ENCODE measurements at places on chromosomes 16 and 17.

DNA sequence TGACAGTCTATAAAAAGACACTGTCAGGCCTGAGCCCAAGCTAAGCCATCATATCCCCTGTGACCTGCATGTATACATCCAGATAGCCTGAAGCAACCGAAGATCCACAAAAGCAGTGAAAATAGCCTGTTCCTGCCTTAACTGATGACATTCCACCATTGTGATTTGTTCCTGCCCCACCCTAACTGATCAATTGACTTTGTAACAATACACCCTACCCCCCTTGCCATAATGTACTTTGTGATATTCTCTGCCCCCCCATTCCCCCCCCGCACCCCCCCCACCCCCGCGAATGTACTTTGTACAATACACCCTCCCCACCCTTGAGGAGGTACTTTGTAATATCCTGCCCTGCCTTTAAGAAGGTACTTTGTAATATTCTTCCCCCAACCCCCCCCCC, 82.2 kb upstream of the MED13 start:
- no peaks in the 10 kb centered on the region for H3K27me3 ChIP-seq
- DNase-seq = no peak
- H3K36me3 ChIP-seq = no peaks in the 10 kb centered on the region
- H3K27ac ChIP-seq = no peak overlapping the region
- H3K4me1 ChIP-seq = peaks cover 5% of the 10 kb centered on the region
- H3K4me3 ChIP-seq = no peak overlapping the region

DNA sequence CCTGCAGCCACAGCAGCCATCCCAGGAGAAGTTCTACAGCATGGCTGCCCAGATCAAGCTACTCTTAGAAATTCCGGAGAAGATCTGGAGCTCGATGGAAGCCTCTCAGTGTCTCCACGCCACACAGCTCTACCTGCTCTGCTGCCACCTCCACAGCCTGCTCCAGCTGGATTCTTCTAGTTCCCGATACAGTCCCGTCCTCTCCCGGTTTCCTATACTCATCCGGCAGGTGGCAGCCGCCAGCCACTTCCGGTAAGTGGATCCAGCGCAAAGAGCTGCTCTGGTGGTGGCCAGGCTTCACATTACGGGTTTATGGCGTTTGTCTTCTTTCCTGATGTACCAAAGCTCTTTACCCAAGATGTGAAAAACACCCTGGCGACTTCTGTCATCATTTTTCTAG, 3.6 kb downstream of the COG1 start:
- DNase-seq = no peak
- H3K27me3 ChIP-seq = no peaks in the 10 kb centered on the region
- no peak overlapping the region for H3K4me3 ChIP-seq
- H3K27ac ChIP-seq = no peak overlapping the region

GRCh38 chr17:63464691-63465236, 12.1 kb upstream of the ACE start:
- no peaks in the 10 kb centered on the region for H3K36me3 ChIP-seq
- H3K27me3 ChIP-seq = no peaks in the 10 kb centered on the region
- no peak overlapping the region for H3K27ac ChIP-seq

DNA sequence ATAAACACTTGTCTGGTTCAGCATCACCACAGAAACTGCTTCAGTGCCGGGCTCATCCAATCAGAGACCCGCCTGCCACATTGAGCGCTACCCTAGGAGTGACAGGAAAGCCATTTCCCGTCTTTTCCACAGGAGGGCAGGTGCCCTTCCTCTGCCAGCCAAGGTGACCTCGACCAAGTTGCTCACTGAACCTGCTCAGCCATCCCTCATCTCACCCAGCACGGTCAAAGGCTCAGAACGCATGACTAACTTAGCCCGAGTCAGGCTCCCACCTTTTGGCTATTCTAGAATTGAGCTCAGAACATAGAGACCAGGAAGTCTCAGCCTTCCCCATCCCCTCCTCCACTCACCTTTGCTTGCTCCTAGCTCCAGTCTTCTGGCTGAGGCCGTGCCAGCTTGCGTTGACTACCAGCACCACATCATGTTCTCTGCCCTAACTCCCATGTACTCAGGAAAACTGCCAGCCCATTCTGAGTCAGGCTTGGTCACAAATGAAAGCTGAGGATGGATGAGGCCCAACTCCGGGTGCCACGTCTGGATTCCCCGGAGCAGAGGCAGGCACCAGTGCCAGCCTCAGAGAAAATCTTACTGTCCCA, 15.6 kb downstream of the MRPS23 start:
- no peak overlapping the region for H3K27ac ChIP-seq
- peaks cover 5% of the 10 kb centered on the region for H3K4me1 ChIP-seq
- H3K4me3 ChIP-seq = no peak overlapping the region
- H3K27me3 ChIP-seq = no peaks in the 10 kb centered on the region

GRCh38 chr16:48004141-48004695, 151.6 kb downstream of the ABCC12 start:
- H3K27me3 ChIP-seq = no peaks in the 10 kb centered on the region
- DNase-seq = no peak
- peaks cover 11% of the 10 kb centered on the region for H3K4me1 ChIP-seq

DNA sequence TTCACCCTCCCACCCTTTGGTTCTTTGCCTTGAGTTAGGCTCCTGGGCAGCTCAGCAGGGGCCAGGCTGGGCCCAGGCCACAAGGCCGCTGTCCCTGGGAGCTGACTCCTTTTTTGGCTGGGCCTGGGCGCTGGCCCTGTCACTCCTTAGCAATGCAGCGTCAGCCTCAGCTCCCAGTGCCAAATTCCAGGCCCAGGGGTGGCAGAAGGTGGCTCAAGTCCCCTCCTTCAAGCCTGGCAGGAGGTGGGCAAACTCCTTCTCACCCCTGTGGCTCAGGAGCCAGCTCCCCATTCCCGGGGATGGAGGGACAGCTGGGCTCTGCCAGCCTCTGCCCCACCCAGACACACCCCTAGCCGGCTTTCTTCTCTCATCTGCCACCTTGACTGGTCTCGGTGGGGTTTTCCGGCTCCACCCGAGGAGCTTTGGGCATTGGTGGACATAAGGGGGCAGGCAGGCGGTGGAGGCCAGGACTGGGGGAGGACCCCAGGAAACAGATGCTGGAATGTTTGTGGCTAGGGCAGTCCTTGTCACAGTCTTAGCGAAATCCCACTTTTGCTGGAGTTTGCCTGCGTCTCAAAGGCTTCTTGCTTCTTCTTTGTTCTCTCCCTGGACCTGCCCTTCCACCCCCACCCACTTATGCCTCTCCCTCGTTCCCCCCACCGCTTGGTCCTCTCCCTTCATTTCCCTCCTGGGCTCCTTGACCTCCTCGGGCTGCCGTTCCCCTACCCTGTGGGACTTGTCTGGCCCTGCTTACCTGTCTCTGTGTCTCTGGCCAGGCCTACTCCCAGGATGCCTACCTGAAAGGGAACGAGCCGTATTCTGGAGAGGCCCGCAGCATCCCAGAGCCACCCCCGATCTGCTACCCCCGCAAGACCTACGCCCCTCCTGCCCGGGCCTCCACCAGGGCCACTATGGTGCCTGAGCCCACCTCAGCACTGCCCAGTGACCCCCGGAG, 37.4 kb downstream of the ARHGAP23 start:
- H3K27ac ChIP-seq = peak overlapping the region; percentile 71
- peaks cover 17% of the 10 kb centered on the region for H3K4me1 ChIP-seq
- no peak for DNase-seq
- H3K27me3 ChIP-seq = no peaks in the 10 kb centered on the region
- peak overlapping the region; percentile 23 for H3K4me3 ChIP-seq

DNA sequence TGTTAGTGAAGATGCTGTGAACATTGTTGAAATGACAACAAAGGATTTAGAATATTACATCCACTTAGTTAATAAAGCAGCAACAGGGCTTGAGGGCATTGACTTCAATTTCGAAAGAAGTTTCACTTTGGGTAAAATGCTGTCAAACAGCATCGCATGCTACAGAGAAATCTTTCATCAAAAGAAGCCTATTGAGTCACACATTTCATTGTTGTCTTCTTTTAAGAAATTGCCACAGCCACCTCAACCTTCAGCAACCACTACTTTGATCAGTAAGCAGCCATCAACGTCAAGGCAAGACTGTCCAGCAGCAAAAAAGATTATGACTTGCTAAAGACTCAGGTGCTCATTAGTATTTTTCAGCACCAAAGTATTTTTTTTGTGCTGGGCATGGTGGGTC, 13.2 kb upstream of the MAP2K6 start:
- H3K4me3 ChIP-seq = no peak overlapping the region
- H3K4me1 ChIP-seq = no peaks in the 10 kb centered on the region
- no peaks in the 10 kb centered on the region for H3K36me3 ChIP-seq
- no peak overlapping the region for H3K27ac ChIP-seq
- no peaks in the 10 kb centered on the region for H3K27me3 ChIP-seq
- no peak for DNase-seq

DNA sequence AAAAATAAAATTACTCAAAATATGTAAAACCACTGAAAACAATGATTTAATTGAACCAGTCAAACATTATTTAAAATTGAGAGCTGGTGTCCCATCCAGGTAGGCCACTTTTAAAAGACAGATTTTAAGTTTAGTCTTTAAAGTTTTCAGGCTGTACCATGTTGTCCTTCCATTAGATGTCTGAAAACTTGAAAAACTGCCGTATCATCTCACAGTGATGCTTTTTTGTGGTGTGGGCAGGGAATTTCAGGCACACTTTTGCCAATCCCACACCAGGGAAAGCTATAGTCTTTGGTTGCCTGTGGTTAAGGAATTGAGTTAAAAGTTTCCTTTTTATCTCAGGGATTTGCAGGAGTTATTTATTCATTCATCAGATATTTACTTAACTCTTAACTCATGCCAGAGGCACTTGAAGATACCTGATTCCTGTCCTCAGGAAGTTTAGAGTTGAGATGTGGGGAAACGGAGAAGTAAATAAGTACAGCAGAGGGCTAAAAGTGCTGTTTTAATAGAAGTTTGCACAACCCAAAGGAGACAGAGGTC, 3.2 kb downstream of the SNTB2 start:
- H3K27me3 ChIP-seq = no peaks in the 10 kb centered on the region
- peak overlapping the region; percentile 9 for H3K27ac ChIP-seq
- no peak for DNase-seq
- H3K4me3 ChIP-seq = no peak overlapping the region
- no peaks in the 10 kb centered on the region for H3K36me3 ChIP-seq

DNA sequence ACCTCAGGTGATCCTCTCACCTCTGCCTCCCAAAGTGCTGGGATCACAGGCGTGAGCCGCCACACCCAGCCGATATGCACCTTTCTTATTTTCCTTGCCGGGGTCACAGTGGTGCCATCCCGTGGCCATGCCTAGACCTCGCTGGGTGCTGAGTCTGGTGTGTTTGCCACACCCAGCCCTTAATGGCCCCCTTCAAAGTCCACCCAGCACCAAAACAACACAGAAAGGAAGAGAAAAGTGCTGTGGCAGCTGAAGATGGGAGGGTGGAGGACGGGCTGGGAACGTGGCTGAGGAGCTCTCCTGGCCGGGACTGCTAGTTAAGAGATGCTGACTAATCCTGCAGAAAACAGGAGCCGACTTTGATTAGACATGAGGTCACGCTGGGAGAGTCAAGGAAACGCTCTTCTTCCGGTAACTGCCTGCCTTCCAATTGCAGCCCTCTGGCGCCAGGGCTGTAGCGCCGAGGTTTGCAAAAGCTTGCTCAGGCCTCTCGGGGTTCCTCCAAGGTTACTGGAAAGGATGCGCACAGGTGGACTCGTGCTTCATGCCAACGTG, 10.9 kb downstream of the SLC43A2 start:
- DNase-seq = no peak
- no peaks in the 10 kb centered on the region for H3K4me1 ChIP-seq
- H3K27ac ChIP-seq = no peak overlapping the region
- no peak overlapping the region for H3K4me3 ChIP-seq

DNA sequence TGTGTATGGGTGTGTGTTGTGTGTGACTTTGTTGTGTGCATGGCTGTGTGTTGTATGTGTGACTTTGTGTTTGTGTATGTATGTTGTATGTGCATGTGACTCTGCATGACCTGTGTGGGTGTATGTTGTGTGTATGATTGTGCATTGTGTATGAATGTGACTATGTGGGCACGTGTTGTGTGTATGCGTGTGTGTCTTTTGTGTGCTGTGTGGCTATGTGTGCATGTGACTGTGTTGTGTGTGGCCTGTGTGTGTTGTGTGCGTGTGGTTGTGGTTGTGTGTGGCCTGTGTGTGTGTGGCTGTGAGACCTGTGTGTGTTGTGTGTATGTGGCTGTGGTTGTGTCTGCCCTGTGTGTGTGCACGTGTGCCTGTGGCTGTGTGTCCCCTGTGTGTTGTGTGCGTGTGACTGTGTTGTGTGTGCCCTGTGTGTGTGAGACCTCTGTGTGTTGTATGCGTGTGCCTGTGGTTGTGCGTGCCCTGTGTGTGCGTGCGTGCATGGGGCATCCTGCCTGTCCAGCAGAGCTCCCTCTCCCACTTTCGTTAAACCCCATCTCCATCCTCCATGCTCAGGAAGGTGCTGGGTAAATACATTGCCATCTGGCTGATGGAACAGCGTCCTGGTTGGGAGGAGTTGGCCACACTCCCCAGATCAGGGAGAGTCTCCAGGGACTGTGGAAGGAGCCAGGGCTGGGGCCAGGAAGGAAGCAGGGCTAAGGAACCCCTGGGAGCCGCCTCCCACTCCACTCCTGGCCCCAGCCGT, 90.1 kb upstream of the GSE1 start:
- H3K36me3 ChIP-seq = no peaks in the 10 kb centered on the region
- H3K27me3 ChIP-seq = no peaks in the 10 kb centered on the region
- DNase-seq = no peak

- no peak overlapping the region for H3K4me3 ChIP-seq
- DNase-seq = no peak
- H3K27ac ChIP-seq = no peak overlapping the region
- H3K4me1 ChIP-seq = no peaks in the 10 kb centered on the region
- no peaks in the 10 kb centered on the region for H3K36me3 ChIP-seq
Observed at GRCh38 chr17:73635101-73635817, 9.0 kb downstream of the SDK2 start.

DNA sequence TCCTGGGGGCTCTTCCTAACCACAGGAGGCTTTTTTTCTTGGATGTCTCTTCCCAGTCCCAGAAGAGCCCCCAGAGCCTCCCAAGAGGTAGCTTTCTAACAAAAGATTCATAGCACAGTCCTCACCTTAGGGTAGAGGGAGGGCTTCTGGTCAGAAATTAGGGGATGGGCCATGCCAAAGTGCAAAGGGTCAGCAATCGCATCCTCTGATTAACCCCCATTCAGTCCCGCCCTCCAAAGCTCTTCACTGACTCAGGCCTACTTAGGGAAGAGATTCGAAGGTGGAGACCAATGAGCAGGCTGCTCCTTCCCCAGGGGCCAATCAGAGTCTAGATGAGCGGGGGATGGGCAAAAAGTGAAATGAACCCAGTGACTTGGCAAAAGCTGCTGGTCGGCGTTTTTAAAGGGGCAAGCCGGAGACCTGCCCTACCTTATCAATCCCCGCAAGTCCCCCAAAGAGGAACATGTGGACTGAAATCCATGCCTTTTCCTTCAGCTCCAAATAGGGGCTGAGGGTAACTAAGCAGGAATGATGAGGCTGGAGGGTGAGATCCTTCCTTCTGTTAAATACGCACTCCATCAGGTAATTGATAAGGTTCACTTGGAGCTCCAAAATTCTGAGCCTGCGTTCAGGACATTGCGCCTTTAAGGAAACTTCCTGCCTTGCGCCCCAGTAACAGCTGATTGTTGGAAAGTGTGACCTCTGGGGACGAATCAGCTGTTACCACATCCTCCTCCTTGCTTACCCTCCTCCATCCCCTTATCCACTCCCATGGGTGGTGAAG, 6.9 kb upstream of the TLCD2 start:
- H3K27me3 ChIP-seq = no peaks in the 10 kb centered on the region
- DNase-seq = peak; percentile 97
- peak overlapping the region; percentile 47 for H3K4me3 ChIP-seq
- peaks cover 23% of the 10 kb centered on the region for H3K36me3 ChIP-seq
- peak overlapping the region; percentile 93 for H3K27ac ChIP-seq
- peaks cover 10% of the 10 kb centered on the region for H3K4me1 ChIP-seq

All from RWPE2 (cell line).